ENCODE measurements at places on chromosomes 4 and X.
A peak's percentile ranks its signal among the peaks of the same experiment; 100 is the strongest.

GRCh38 chr4:175369087-175369486 lies 443.0 kb downstream of the GPM6A start:
- no peak for DNase-seq

DNA sequence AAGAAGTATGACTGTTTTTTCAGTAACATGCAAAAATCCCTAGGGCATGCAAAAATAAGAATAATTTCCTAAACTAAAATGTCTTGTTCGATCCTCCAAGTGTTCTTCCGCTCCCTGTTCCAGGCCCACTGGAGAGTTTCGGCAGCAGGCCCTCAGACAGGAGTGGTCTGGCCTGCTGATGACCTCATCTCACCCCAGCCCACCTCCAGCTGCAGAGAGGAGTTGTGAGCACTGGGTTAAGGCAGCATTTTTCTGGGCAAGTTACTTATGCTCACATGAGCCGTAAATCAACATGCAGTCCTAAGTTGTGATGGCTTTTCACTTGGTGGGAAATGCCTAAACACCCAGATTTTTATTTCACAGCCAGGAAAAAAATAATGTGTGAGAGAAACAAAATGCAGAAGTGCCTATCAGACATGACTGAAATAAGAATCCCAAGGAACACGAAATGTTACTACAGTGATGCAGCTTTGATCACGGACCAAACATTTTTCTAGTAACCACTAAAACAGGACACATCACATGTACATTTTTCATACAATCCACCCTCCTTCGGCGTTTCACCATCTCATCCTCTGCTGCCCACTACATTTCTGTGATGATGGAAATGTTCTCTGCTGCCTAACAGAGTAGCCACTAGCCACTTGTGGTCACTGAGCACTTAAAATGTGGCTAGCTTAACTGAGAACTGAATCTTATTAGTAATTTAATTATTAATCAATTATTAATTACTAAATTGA lies 153.3 kb upstream of the TBL1X start:
- DNase-seq = no peak

- DNase-seq = no peak
These were observed 3.8 kb downstream of the SAP30 start for GRCh38 chr4:173374588-173374987.

- no peak for DNase-seq
These were observed 5.2 kb downstream of the LDB2 start for GRCh38 chr4:16893141-16893651.

- DNase-seq = no peak
These were observed 15.4 kb downstream of the SORCS2 start for GRCh38 chr4:7207628-7208231.

DNA sequence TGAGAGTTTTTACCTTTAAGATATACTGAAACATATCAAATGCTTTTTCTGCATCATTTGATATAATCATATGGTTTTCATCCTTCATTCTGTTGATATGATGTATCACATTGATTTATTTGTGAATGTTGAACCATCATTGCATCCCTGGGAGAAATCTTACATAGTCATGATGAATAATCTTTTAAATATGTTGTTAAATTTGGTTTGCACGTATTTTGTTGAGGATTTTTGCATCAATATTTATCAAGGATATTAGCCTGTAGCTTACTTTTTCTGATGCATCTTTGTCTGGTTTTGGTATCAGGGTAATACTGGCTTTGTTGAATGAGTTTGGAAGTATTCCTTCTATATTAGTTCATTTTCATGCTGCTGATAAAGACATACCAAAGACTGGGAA lies 541.4 kb downstream of the TLL1 start:
- no peak for DNase-seq

- DNase-seq = no peak
These were observed 1.5 kb downstream of the PLS3 start for GRCh38 chrX:115562480-115562847.

DNA sequence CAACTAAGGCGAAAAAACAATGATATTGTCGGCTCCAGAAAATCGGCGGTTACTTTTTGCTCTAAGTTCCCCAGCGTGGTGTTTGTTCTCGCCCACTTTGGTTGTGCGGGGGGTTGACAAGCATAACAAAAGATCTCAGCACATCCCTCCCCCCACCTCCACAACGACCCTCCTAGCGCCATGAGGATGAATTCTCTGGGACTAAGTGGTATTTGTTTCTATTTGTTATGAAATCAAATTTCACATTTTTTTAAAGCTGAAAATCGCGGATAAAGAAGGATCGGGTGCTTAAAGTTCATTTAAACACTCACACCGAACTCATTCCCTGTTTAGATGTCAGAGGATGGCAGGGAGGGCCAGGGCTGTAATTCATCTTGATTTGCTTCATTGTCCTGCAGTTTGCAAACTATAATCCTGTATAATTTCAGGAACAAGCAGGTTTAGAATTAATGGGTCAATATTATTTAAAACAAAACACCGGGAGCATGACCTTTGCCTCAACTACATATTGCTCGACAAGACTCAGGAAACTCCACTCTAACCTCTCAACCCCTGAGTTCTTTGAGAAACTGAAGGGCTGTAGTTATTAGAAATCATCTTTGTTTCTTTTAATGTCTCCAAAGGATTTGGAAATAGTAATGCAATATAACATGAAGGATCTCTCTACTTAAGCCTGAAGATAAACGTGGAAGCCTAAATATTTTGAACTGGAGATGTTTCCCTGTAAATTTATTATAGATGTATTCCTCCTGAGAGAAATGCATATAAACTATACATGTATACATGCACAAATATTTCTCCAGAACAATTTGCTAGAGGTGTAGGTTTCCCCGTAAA lies 6.4 kb downstream of the PITX2 start:
- DNase-seq = no peak

DNA sequence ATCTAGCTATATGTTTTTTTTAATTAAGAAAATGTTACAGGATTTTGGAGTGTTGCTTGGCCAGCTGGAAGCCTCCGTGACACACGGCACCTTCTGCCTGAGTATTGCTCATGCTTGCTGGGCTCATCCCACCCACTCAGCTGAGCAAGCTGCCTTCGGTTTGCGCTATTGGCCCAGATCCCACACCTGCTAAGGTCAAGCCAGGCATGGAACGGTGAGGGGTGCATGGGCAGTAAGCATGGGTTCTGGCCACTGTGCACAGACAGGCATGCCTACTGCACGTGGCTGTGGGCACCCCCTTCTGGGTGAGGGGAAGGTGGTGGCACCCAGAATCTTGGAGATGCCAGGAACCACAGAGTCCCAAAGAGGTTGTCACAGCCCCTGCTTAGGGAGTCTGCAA lies 1178.4 kb upstream of the PCDH7 start:
- DNase-seq = no peak

DNA sequence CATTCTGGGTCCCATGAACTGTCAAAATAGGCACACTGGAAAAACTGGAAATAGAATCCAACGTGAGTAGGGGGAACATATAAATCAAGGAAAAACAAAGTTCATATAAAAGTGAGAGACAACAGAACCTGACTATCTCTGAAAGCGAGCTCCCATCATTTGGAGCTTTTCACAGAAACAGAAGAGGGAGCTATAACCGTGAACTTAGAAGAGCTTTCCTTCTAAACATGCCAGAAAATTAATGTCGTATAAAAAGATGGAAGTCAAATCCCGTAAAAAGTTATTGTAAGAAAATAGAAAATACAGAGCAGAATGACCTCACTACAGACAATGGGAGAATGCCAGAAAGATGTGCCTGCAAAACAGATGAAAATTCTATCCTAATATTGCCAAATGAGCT lies 23.9 kb upstream of the HSD17B10 start:
- no peak for DNase-seq

GRCh38 chr4:85953651-85954018 lies 406.2 kb downstream of the MAPK10 start:
- no peak for DNase-seq

- DNase-seq = no peak
These were observed 61.3 kb upstream of the SCOC start for GRCh38 chr4:140312100-140312499.

DNA sequence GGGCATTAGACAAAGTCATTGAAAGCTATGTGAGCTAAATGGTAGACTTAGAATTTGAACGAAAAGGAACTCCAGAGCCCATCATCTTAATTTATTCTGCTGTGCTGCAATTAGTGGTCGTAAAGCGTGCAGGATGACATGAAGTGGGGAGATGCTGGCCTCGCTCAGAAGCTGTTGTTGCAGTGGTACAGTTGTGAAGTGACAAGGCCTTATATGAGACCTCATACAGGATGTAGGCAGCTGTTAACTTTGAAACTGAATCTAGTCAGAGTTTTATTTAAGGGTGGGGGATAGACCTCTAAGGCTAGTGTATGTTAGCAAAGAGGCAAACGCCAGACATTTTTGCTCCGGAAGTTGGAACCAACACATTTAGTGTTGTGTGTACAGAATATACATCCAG lies 13.4 kb downstream of the KLF3 start:
- no peak for DNase-seq

DNA sequence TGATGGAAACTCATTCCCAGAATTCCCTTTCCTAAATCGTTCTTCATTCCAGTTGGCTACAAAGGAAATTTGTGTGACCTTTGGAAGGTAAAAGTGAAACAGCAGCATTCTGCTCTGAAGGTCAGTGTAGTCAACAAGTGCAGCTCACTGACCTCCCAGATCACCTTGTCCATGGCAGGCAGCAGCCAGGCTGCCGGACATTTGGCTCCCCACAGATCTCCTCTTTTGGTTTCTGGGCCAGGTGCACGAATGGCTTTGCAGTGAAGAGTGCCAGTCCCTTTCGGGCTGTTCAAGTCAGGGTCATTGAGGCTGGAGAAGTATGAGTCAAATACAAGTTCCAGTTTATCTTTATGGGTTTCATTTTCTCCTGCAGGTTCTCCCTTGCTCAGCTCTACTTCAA lies 14.3 kb downstream of the GPRIN3 start:
- no peak for DNase-seq

DNA sequence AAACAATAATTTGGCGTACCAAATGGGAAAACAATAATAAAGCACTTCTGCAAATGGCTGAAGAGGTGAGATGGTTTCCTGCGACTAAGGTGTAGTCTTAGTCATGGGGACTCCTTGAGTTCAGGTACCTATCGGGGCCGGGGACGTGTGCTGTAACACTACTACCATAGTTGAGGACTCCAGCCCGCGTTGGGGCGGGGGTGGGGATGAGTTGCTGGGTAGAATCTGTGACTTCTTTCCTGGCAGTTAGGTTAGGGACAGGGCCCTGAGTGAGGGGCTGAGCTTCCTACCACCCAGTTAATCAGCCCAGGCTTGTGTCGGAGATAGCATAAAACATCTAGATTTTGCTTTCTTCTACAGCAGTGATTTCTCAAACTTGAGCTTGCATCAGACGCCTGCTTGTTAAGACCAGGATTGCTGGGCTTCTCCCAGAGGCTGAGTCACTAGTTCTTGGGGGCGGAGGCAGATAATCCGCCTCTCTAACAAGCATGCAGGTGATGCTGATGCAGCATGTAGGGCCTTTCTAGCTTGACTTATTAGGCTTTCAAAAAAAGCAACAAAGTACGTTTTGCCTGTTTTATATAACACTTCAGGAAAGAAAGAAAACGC lies 30.2 kb downstream of the RBBP7 start:
- DNase-seq = no peak

- no peak for DNase-seq
These were observed 58.4 kb upstream of the SCOC start for GRCh38 chr4:140315019-140315418.

DNA sequence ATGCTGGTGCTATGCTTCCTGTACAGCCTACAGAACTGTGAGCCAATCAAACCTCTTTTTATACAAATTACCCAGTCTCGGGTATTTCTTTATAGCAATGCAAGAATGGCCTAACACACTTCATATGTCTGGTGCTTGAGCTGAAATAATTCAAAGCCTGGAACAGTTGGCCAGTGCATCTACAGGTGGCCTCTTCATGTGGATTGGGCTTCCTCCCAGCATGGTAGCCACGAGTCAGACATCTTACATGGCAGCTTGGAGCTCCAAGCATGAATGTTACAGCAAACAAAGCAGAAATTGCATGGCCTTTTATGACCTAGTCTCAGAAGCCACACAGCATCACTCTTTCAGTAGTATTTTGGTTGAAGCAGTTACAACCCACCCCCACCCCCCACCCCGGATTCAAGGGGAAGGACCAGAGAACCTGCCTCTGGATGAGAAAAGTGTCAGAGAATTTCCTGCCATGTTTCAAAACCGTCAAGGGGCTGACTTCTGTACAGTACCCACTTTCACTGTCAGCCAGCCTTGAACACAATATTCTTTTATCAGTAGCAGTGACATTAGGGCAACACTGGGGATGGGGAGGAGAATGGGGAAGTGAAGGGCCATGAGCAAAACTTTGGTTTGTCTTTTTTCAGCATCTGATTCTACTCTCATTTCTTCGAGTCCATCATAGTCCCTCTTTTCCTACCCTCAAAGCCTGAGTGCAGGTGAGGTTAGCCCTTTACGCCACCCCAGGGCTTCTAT lies 368.7 kb downstream of the BCOR start:
- no peak for DNase-seq

GRCh38 chr4:148376151-148376550 lies 66.1 kb downstream of the NR3C2 start:
- peak; percentile 6 for DNase-seq

- no peak for DNase-seq
These were observed 187.7 kb downstream of the ENOX2 start for GRCh38 chrX:130715299-130715698.

- DNase-seq = no peak
These were observed 47.4 kb downstream of the WDR1 start for GRCh38 chr4:10069075-10069642.

GRCh38 chr4:8144359-8144758 lies 14.3 kb downstream of the ABLIM2 start:
- DNase-seq = no peak
